Stimulated activated CD8-positive, alpha-beta memory T cell treated with anti-CD3 and anti-CD28 coated beads, Interleukin-4, amount 100 ng/mL, for 1 hour (primary cell): ENCODE measurements at places on chromosomes 6 and 20.

GRCh38 chr6:2947445-2947844 is 23.9 kb downstream of the SERPINB6 start:
- DNase-seq, result no peak

- DNase-seq, result no peak
These were observed 71.3 kb upstream of the GNRH2 start for GRCh38 chr20:2972126-2972525.

DNA sequence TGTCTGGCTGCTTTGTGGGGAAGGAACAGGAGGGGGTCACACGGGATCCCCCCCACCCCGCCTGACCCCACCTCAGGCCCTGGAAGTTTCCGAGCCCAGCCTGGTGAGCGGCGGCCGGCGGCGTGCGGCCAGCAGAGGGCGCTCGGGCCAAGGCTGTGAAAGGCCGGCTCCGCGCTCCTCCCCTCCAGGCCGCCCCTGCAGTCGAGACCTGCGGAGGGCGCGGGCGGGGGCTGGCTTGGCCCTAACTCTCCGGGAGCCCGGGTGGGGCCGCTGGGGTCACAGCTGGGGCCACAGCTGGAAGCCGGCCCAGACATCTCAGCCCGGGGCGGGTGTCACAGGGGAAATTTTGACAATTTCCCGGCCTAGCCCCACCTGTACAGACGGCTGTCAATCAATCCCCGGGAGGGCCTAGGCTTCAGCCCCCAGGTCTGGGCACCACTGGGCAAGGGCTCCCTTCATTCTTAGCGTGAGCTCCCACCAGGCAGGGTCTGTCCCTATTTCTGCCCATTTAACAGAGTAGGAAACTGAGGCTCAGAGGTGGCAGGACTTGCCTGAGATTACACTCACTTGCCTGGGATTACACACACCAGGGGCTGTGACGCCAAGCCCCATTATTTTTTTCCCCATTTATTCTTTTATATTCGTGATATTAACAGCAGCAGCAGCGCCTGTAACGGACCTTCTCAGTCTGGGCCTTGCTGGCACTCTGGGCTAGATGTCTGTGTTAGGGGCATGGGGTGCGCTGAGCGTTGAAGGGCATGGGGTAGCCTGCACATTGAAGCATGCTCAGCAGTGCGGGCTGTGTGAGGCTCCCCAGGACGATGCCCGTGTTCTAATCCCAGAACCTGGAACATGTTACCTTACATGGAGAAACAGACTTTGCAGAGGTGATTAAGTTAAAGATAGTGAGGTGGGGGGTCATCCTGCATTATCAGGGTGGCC is 23.0 kb downstream of the ZBP1 start:
- peak; percentile 55 for DNase-seq

DNA sequence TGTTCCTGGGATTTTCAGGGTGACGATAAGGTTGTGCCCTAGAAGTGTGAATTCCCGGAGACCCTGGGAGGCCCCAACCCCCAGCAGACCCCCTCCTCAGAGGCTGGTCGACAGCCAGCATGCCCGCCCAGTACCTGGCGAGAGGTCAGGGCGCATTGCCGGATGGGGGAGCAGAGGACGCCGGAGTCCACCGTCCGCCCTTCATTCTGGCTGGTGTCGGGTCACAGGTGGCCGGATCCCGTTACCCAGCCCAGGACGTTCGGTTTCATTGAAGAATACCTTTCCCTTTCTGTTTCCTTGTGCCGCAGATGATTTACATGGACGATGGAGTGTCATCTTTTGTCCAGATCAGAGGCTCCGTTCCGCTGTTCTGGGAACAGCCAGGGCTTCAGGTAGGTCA is 61.3 kb downstream of the SYNJ2 start:
- DNase-seq, result no peak

GRCh38 chr6:52503323-52503747 is 73.5 kb downstream of the TRAM2 start:
- no peak for DNase-seq

- no peak for DNase-seq
These were observed 12.9 kb upstream of the TBC1D22B start for GRCh38 chr6:37244430-37245310.

DNA sequence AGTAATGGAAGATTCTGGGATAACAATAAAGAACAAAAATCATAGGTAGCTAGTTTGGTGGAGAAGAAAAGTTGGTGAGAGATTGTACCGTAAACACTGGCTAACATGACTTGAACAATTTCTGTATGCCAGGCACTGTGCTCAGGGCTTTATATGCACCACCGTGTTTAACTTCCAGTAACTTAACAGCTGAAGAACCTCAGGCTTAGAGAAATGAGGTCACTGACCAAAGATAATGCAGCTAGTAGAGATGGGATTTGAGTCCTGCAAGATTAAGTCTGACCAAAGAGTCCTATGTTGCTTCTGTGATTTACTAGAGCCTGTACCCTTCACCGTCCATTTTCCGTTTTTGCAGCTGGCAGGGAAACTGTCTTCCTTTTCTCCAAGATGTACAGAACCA is 2.7 kb downstream of the CSTF1 start:
- no peak for DNase-seq

DNA sequence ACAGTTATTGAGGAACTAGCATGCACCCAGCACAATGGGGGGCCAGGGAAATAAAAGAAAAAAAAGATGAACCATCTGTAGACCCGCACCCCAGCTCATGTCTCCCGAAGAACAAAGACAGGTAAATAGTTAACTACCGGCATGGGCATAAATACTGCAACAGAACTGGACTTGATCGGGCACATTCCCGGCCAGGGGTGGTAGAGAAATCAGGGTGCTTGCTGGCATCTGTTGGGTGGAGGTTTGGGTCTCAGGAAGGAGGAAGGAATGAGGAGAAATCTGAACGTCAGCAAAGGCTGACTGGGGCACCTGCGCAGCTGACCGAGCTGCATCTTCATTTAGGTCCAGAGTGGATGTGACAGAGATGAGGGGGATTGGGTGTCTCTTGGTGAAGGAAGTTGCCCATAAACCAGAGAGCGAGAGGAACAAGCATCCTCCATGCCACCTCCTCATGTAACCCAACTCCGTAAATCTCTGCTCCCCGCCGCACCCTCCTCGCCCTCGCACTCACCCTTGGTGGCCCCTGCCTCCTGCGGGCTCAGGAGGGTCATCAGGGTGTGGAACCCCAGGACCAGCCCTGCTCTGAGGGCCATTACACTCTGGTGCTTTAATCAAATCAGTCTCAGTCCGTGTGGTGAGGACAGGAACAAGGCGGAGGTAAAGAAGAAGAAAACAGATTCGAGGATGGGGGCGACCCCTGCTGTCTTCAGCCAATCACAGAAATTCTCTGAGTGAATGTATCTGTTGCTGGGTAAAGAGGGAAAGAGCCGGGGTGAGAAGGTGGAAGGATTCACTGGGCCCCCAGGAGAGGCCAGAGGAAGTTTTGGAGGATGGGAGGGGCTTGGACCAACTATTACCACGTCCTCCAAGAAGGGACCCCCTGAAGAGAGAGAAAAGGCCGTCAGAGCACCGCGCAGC is at the start of gene HLA-DOA:
Gene HLA-DOA (minus strand): TSS at position 648 of the 918 bp plus-strand sequence.
- DNase-seq, result peak; percentile 21

DNA sequence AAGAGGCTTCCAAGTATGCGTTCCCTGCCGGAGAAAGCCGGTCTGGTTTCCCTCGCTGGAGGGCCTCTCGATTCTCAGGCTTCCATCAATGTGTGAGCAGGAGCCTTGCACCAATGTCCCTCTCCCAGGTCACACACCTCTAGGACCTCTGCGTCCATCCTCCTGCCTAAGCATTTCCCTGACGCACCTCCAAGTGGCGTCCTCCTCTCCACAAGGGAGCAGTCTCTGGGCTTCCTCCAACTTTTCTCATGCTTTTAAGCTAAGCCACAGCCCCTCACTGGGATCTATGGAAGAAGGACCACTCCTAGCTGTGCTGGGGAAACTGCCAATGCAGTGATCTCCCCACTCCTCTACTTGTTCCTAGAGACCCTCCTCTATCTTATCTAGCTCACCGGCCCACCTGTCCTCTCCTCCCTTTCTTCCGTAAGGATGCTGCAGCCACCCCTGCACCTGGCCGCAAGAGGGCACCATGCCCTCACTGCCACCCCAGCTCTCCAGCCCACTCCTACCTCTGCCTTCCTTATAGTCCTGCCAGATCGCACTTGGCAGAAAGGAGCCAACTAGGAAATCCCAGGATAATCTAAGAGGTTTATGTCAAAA is 258.7 kb downstream of the LRFN2 start:
- no peak for DNase-seq

- DNase-seq, result no peak
These were observed 20.4 kb downstream of the ARMC2 start for GRCh38 chr6:108868647-108869046.

GRCh38 chr6:113653275-113653674 is 203.9 kb upstream of the MARCKS start:
- no peak for DNase-seq

- no peak for DNase-seq
These were observed 143.4 kb upstream of the PHACTR1 start for GRCh38 chr6:12572896-12573827.

DNA sequence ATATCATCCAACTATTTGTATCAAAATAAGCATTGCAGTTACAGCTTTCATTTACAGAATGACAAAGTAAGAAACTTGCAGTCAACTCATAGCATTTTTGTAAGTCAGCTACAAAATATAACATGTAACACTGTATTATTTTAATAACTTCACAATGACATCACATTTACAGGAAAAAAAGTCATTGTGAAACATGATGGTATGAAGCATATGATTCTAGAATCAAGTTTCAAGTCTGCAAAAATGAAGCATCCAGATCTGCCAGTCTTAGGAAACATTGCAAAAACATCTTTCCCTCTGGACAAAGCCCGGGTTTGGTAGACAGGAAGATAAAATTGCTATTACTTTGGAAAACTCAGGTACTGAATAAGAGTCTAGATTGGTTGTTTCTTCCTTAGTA is 263.9 kb upstream of the NT5E start:
- no peak for DNase-seq

DNA sequence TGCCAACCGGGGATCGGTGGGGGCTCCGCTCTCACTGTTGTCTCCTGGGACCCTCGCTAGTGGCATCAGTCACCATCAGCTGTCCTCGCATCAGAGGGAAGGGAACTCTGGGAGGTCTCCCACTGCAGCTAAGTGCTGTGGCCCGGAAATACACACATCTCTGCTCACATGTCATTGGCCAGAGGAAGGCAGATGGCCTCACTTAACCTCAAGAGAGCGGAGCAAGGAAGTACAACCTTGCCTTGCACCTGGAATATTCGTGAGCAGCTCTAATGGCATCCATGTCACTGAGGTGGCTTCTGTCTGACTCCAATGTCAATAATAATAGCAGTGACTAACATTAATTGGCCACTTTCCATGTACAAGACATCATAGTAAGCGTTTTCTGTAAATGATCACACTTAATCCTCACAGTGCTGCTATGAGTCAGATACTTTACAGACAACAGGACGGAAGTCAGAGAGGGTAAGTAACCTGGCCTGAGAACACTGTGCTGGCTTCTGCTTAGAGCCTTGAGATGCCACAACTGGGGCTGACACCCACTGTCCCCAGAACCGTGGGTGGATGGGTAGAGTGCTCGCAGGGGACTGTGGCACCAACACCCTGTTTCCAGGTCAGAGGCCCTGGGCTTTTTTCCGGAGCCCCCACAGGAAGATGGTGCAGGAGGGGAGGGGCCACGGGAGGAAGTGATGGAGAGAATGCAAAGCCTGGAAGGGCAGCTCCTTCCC is 6.0 kb downstream of the LHFPL5 start:
- DNase-seq, result no peak

- DNase-seq, result no peak
These were observed 527.0 kb downstream of the CDH26 start for GRCh38 chr20:60485012-60485760.

- DNase-seq, result no peak
These were observed 279.6 kb downstream of the ADGB start for GRCh38 chr6:146878168-146878951.

- DNase-seq, result no peak
These were observed 167.0 kb downstream of the ERMARD start for GRCh38 chr6:169918239-169918953.

- no peak for DNase-seq
These were observed 203.2 kb upstream of the MAP3K7 start for GRCh38 chr6:90790058-90790457.

- no peak for DNase-seq
These were observed 816 bp downstream of the NPEPL1 start for GRCh38 chr20:58693226-58694006.

DNA sequence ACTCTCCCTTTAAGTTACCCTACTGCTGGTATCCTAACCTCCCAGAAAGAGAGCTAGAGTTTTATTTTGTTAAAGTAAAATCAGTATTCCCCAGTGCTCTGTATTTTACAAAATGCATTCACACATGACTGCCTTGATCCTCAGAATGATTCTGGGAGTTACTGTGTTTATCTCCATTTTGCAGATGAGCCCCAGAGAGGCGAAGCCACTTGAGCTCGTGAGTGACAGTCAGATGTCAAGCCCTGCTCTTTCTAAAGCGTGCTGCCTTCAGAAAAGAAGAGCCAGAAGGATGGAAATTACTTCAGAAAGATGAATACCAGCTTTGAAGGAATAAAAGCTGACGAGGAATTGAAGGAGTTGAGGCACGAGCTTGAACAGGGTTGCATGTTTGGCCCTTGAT is 14.1 kb upstream of the OSER1 start:
- no peak for DNase-seq

- DNase-seq, result no peak
These were observed 18.7 kb downstream of the BTN3A1 start for GRCh38 chr6:26420688-26421171.

GRCh38 chr20:22825076-22825475 is 210.0 kb upstream of the SSTR4 start:
- no peak for DNase-seq

GRCh38 chr20:12012241-12013222 is 94.8 kb downstream of the BTBD3 start:
- DNase-seq, result no peak

GRCh38 chr6:136085370-136086115 is 164.6 kb downstream of the MTFR2 start:
- DNase-seq, result no peak

DNA sequence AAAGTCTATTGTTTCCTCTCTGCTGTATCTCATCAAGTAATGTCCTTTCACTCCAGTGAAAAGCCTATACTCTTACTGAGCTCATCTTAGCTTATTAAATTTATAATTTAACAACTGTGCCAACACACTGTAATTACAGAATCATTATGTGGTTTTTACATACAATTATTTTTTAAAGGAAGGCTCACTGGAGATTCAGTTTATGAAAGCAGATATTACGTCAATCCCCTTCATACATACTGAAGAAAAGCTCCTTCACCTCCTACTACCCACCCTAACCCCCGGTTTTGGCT is 28.1 kb downstream of the ARHGAP18 start:
- DNase-seq, result no peak

GRCh38 chr20:32943490-32944052 is 60.7 kb downstream of the SUN5 start:
- no peak for DNase-seq
